Activated T-helper 17 cell treated with anti-CD3 and anti-CD28 coated beads, Interleukin-2, amount 50 U/mL, for 72 hours (primary cell): ENCODE measurements at places on chromosomes 7 and 10.

GRCh38 chr10:7484456-7485243, 73.8 kb upstream of the SFMBT2 start:
- peak; percentile 86 for ATAC-seq

- peak; percentile 49 for ATAC-seq
Observed at GRCh38 chr7:27237735-27238334, 4.8 kb upstream of the EVX1 start.

DNA sequence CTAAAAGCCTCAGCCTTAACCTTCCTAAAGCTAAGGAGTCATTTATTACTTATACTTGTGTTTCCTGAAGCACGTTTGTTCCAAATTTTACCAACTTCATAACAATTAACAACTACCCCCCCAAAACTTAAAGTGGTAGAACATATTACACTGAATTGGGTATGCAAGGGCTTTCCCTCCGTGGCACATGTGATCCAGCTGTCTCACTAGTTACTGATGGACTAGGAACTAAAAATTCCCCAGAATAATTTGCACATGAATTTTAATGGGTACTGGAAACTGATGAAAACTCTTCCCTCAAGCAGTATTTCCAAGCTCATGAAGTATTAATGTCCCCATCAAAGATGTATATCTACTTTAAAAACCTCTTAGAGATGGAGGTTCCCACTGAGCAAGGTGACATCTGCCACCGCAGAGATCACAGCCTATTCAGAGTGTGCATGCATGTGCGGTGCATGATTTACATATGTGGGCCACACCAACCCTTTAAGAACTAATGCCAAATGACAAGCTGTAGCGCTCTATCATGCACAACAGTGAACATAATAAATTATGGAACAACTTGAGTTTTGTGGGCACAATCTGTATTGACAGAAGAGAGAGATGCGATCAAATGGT, 139.9 kb upstream of the ADCY1 start:
- no peak for ATAC-seq

- ATAC-seq, result no peak
Observed at GRCh38 chr10:52128056-52128683, 185.9 kb upstream of the DKK1 start.

DNA sequence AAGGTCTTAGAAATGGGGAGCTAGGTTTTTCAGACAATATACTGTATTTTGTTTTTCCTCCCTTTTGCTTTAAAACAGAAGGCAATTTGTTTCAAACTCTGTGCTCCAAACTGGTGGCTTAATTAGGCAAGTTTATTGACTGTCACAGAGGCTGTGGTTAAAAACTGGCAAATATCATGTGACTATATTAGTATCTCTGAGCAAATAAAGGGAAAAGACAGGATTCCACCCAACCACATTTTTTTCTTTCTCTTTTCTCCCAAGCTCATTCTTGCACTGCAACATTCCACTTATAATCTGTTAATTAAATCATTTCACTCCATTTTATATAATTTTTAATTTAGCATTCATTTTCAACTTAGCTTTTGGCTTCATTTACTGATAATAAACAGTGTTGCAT, 615.8 kb downstream of the AUTS2 start:
- no peak for ATAC-seq

DNA sequence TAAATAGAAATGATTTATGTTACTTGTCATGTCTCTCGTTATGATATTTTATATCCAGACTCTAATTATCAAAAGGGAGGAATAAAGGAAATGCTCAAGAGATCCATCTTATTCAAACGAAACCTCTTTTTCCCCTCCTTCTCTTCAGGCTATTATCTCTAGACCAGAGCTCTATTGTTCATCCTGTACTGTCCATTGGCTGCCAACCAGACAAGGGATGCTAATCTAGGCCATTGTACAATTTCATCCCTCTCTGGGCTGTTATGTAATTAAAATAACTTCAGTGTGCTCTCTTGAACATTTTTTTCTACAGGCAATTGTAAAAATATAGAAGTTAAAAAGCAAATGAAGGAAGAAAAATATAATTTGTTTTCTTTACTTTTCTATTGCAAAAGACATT, 220.4 kb downstream of the HDAC9 start:
- ATAC-seq, result no peak

GRCh38 chr10:86967481-86967941, 771 bp upstream of the ADIRF start:
- ATAC-seq, result no peak

DNA sequence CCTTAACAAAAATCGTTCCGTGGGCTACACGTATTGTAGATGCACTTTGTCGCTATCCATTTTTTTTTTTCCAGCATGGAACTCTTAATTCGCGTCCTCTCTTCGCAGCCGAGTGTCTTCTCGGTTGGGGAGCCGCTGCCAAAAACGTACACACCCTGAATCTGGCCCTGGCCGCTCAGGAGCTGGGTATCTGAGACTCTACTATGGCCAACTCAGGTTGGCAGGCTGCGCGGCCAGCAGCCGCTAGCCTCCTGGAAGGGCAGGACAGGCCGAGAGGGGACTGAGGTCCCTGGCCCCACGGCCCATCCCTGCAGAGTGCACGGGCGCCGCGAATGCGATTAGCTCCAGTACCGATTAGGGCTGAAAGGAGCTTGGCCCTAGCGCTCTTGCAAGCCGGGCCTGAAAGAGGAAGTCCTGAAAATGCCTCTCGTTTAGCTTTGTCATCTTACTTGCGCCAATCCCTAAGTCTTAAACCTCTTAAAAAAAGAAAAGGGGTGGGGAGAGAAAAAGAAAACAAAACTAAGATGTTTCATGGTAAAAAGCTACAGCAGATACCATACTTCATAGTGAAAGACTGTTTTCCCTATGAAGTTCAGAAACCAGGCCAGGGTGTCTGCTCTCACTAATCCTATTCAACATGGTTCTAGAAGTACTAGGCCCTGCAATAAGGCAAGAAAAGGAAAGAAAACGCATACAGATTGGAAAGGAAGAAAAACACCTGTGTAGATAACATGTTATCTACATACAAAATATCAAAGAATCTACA, 113.2 kb upstream of the RHEB start:
- ATAC-seq, result peak; percentile 75

DNA sequence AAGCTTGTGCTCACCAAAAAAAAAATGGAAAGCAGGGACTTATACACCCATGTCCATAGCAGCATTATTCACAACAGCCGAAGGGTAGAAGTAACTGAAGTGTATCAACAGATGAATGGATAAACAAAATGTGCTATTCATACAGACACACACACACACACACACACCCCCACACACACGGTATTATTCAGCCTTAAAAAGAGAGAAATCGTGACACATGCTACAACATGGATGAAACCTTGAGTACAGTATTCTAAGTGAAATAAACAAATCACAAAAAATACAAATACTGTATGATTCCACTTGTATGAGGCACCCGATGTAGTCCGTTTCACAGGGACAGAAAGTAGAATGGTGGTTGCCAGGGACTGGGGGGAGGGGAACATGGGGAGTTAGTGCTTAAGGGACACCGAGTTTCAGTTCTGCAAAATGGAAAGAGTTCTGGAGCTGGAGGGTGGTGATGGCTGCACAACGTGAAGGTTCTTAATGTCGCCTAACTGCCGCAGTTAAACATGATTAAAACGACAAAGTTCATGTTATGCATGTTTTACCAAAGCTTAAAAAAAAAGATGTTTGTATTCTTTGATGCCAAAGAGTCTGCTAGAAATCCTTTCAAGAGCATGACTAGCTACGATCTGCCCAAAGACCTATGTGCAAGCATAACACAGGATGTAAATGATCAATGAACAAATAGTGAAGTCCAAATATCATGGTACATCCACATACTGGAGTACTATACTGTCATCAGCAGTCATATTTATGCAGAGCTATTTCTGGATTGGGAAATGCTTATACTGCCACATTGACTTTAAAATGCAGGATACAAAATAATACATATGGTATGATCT, 7.2 kb downstream of the TNS3 start:
- no peak for ATAC-seq

DNA sequence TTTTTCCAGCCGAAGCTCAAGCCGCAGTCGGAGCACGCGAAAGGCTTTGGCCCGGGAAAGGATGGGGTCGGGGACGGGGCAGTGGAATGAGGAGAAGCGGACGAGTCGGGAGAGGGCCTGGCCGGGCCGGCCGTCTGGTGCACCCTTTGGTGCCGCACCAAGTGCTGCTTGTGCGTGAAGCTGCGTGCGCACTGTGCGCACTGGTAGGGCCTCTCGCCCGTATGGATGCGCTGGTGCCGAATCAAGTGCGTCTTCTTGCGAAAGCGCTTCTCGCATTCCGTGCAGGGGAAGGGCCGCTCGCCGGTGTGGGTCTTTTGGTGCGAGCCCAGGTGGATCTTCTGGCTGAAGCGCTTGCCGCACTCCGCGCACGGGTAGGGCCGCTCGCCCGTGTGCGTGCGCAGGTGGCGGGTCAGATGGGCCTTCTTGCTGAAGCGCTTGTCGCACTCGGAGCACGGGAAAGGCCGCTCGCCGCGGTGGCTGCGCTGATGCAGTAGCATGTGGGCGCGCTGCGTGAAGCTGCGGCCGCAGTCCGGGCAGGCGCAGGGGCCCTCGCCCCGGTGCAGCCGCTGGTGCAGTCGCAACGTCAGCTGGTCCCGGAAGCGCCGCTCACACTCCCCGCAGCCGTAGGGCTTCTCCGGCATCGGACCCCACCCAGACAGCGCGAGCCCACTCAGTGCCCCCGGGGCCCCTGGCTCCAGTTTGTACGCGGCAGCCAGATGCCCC, 7.8 kb downstream of the ZNF467 start:
- ATAC-seq, result no peak

GRCh38 chr7:47218378-47219176, 363.3 kb downstream of the TNS3 start:
- no peak for ATAC-seq

DNA sequence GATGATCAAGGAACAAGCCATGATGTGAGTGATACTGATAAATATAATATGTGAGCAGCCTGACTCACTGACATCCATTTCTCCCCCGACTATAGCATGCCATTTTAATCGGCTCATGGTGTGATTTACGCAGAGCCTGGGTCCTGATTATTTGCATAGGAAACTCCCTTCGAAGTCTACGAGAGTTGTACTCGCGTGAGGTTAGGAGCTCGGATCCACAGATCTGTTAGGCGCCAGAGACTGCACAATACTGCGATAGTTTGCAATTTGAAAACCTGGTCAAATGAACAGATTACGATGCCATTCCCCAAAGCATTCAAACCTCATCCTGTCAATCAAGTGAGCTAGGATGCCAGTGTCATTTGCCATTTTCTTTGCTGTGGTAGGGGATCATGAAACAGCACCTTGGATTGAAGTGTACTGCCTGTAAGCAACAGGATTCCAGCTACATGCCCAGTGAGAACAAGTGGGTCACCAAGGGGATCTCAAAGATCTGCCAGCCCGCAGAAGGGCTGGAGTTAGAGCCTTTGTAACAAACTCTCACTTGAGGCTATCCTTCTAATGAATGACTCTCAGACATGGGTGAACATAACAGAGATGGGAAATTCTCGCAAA, 158.3 kb downstream of the FRMD4A start:
- no peak for ATAC-seq

DNA sequence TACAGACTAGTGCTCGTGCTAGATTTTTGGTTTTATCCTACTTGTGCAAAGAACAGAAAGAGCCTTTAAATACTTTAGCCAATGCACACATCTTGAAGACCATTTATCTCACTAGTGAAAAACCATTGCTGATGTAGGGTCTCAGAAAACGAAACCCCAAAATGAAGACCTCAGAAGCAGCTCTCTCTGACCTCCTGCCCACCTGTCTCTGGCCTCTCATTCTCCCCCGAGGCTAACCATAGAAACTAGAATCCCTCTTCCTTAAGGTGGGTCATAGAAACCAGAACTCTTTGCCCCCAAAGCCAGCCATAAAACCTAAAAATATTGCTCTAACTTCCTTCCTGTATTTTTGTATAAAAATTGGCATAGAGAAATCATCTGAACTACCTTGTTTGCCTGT, 112.2 kb downstream of the KIF20B start:
- ATAC-seq, result no peak

GRCh38 chr7:55898287-55898686, 11.0 kb downstream of the ZNF713 start:
- no peak for ATAC-seq

GRCh38 chr10:77578583-77579227, 58.9 kb downstream of the KCNMA1 start:
- ATAC-seq, result no peak
